ENCODE measurements at places on chromosomes 5 and 9. TPM values are rescaled to one million over a fixed set of nuclear protein-coding genes. Genes with fewer than 3 reads are reported as not detected.
A peak's percentile ranks its signal among the peaks of the same experiment; 100 is the strongest.

DNA sequence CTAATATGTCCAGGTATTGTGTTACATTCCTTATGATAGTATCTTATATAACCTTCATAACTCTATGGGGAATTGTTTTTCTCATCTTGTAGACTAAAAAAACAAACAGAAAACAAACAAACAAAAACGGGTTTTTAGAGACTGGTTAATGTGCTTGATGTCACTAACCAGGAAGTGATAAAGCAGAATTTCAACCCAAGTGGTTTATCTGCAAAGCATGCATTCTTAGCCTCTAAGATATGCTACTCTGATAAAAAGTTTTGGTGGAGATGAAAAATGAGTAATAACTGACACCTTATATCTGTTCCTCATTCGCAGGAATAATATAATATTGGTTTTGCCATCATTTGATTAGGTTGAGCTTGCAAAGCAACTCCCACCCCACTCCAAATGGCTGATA, 53.4 kb downstream of the PUM3 start:
- DNase-seq, result no peak

DNA sequence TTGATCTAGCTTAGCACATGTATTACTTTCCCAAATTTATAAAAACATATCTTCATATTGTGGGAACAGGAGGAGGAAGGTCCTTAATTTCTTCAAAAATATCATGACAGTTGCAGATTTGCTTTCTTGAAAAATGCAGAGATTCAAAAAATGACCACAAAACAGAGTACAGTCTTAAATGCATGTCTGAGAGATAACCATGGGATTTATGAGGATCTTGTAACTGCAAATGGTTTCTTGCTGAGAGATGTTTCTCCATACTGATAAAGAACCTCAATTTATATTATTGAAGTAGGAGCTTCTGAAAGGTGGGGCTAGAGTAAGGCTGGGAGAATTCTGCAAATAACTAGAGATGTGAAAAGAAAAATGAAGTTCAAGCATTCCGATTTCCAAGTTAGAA, 83.2 kb downstream of the CDH18 start:
- DNase-seq, result no peak

- no peak for DNase-seq
Measured at GRCh38 chr5:129629575-129629974, 118.3 kb upstream of the MINAR2 start.

- no peak for DNase-seq
Measured at GRCh38 chr5:172074896-172075295, 68.5 kb upstream of the FBXW11 start.

DNA sequence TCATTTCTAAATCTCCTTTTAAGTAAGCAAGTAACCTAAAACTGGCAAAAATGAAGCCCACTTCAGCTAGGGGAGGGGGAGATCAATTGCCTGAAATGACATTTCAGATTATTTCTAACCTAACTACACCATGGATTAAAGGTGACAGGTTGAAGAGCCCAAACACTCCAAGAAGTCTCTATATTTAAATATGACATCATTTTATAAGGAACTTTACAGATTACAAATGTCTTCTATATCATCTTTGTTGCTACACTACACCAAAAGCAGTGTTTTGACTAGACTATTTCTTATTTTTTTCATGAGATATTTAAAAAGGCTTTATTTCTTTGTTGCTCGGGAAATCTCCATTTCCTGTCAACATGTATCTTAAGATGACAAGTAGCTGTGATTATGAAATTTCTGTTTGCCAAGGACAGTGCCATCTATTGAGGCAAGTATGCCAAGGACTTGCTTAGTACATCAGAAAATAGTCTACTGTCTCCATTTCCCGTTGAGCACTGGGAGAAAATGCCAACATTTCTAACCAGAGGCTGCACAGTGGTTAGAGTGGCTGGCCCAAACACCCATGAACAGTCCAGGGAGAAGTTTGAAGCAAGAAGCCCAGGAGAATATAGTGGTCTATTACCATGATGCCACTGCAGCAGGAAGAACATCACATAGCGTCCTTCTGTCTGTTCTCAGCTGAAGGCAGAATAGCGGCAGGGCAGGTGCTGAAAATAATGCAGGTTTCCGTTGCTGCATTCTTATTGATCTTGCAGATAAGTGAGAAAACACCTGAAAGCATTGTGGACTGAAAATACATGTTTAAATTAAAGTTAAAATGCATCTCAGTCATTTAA, 93.4 kb upstream of the ITGA2 start:
- no peak for DNase-seq

GRCh38 chr5:101580591-101580990, 677.5 kb upstream of the ST8SIA4 start:
- DNase-seq, result no peak

GRCh38 chr9:87862536-87863268, 20.0 kb upstream of the SPATA31E1 start:
- DNase-seq, result no peak

DNA sequence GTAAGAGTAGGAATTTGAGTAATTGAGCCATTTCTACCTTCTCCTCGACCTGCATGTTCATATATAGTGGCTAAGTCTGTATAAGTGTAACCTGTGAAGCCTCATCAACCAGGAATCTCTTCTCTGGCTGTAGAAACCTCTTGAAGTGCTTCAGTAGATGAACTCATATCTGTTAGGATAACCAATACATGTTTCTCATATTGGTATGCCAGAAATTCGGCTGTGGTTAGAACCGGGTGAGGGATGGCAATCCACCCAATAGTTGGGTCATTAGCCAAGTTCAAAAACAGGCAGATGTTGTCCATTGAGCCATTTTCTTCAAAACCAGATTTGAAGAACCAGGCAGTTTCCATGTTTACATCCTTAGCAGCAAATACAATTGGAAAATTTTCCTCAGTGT, 28.9 kb upstream of the GSN start:
- no peak for DNase-seq

- DNase-seq, result peak; percentile 17
Measured at GRCh38 chr9:121954477-121955140, 138.5 kb downstream of the TTLL11 start.

DNA sequence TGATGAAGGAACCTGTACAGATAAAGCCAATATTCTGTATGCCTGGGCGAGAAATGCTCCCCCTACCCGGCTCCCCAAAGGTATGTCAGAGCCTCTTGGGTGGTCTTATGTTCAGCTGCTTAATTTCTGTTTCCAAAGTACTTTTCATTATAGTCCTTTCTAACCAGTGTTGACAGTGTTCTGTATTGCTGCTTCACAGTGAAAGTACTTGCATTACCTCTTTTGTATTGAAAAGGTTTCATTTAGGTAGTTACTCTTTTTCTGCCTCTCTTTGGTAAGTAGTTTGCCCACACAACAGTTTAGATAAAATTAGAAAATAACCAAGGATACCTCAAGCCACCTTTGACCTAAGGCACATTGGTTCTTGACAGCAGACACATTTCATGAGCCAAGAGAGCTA, 169.9 kb downstream of the PAM start:
- no peak for DNase-seq

GRCh38 chr5:23631302-23632045, 124.1 kb downstream of the PRDM9 start:
- DNase-seq, result peak; percentile 52

DNA sequence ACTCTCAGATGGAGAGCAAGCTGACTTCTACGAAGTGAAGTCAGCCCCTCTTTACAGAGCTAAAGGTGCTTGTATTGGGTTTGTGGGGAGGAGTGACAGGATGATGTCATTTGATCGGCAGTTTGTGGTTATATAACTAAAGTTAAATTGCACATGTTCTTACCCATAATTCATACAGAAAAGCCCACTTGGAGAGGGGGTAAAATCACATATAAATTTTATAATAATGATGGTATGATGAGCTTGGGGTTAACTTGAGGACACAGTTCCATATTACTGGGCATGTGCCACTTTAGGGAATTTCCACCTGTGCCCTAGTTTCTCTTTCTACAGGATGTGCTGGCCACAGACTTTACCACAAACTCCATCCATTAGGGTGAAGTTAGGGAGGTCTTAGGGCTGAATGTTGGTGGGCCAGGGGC, 1178.6 kb upstream of the CDH9 start:
- DNase-seq, result no peak

GRCh38 chr9:5840788-5841187, 7.9 kb upstream of the ERMP1 start:
- no peak for DNase-seq

GRCh38 chr5:155430192-155430591, 416.6 kb downstream of the KIF4B start:
- no peak for DNase-seq

DNA sequence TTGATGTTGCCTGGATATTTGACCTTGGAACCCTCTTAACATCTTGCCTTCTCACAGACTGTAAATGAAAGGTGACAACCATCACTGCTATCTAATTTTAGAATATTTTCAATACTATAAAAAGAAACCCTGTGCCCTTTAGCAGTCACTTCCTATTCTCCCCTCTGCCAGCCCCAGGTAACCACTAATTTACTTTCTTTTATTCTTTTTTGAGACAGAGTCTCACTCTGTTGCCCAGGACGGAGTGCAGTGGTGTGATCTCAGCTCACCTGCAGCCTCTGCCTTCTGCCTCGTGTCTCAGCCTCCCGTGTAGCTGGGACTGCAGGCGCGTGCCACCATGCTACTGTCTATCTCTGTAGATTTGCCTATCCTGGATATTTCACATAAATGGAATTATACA, 43.6 kb downstream of the FRMPD1 start:
- DNase-seq, result no peak

- peak; percentile 54 for DNase-seq
Measured at GRCh38 chr5:113897748-113898147, 384.3 kb downstream of the YTHDC2 start.

DNA sequence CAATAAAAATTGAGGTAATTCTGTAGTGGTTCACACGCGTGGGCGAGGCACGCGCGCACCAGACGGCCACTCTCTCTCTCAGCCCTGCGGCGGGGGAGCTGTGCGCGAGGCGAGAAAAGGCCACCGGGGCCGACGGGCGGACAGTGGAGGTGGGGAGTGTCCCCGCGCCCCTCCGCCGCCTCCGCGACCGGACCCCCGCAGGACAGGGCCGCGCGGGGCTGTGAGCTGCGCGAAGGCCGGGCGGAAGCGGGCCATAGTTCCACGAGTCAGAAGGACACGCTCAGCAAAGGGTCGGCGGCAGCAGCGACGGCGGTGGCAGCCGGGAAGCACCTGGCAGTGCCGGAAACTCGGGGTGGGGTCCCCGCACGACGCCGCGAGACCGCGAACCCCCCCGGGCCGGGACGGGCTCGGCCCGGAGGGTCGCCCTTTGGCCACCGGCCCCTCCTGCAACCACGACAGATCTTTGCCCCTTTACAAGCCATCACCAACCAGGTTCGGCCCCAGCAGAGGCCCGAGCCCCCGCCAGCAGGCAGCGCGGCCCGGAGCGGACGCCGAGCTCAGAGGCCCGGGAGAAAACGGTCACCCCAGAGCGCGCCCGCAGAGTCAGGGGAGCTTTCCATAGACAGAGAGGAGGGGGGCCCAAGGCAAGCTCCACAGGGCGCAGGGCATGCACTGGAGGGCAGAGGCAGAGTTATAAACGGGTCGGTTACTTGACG, 60.9 kb downstream of the ZNF354C start:
- DNase-seq, result no peak

DNA sequence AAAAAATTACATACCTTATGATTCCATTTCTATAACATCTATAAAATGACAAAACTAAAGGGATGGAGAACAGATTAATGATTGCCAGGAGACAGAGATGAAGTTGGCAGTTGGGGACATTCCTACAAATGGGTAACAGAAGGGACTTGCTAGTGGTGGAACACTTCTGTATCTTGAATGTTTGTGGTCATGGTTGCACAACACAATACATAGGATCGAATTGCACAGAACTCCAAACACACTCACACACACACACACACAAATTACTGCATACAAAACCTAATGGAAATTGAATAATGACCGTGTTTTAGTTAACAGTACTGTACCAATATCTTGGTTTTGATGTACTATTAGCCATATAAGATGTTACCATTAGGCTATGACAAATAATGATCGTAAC, 330.7 kb upstream of the POU5F2 start:
- no peak for DNase-seq

DNA sequence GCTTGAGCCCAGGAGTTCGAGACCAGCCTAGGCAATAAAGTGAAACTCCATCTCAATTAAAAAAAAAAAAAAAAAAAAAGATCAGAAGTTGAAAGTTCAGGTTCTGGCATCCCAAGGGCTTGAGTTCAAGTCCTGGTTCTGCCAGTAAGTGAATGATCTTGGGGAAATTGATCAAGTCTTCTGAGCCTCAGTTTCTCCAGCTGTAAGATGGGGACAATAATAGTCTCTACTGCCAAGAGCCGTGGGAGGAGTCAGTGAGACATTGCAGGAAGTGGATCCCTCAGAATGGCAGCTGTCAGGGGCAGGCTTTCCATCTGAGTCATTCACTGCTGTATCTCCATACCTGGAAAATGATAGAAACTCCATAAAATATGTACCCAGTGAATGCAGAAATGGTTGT, 37.8 kb upstream of the FUBP3 start:
- DNase-seq, result no peak

- peak; percentile 78 for DNase-seq
Measured at GRCh38 chr5:95808686-95809413, 13.7 kb downstream of the GLRX start.

DNA sequence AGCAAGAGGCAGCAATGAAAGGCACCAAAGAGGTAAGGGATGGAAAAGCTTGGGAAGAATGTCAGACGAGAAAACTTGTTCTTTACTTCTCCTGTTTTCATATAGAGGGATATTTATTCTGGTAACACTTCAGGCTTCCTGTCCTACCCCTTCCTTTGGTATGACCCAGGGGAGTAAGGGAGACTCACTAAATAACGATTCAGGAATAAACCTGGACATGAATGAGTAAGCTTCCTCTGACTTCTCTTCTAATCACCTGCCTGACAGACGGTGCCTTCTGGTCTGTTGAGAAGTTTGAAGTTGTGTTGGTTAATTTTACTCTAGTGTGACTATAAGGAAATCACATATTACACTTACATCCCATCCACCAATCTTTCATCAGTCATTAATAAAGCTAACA, 461.2 kb downstream of the CDH12 start:
- no peak for DNase-seq

GRCh38 chr9:79452265-79452664, 119.5 kb upstream of the TLE4 start:
- no peak for DNase-seq

GRCh38 chr5:60184606-60185005, 291.1 kb upstream of the PDE4D start:
- DNase-seq, result no peak

DNA sequence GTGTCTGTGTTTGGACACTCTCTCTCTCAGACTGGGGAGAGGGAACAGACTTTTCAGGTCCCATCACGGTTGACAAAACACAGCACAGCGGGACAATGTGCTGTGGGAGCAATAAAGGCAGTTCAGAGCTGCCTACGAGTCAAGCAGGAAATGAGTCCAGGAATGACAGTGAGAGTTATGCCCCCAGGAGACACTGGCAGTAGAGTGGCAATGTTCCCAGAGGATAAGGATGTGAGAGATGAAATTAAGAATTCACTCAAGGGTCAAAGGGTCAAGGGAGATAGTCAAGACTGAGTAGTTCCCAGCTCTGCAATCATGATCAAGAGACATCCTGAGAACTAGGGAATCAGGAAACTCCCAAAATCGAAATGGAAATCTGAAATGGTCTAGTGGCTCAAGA, 156.1 kb downstream of the LURAP1L start:
- DNase-seq, result no peak

PCDHGA8 gene
- 0.80 TPM for polyA plus RNA-seq

TRPM6 gene
- 0.32 TPM for polyA plus RNA-seq

INSL6 gene
- 0.58 TPM for polyA plus RNA-seq

IFNB1 gene
- not detected for polyA plus RNA-seq

KIF4B gene
- not detected for polyA plus RNA-seq

IPPK gene
- 6.5 TPM for polyA plus RNA-seq

UGT3A1 gene
- 19.9 TPM for polyA plus RNA-seq

FABP6 gene
- not detected for polyA plus RNA-seq

MYOZ3 gene
- polyA plus RNA-seq, result 12.5 TPM

PFN3 gene
- polyA plus RNA-seq, result not detected

C5orf34 gene
- polyA plus RNA-seq, result 2.6 TPM

DAB2IP gene
- 48.6 TPM for polyA plus RNA-seq

KCNV2 gene
- polyA plus RNA-seq, result 0.12 TPM

C5orf63 gene
- 6.0 TPM for polyA plus RNA-seq

Measured in hindlimb muscle (tissue), 1 donor.